ENCODE measurements at places on chromosomes 2 and 18. TPM values are rescaled to one million over a fixed set of nuclear protein-coding genes. Genes with fewer than 3 reads are reported as not detected.

The CXCR2 gene
- total RNA-seq = not detected

The TTN gene
- 0.80 TPM for total RNA-seq

The PAIP2B gene
- total RNA-seq = 2.3 TPM

The RUFY4 gene
- not detected for total RNA-seq

The REG3G gene
- total RNA-seq = not detected

The THAP4 gene
- total RNA-seq = 51.4 TPM

DNA sequence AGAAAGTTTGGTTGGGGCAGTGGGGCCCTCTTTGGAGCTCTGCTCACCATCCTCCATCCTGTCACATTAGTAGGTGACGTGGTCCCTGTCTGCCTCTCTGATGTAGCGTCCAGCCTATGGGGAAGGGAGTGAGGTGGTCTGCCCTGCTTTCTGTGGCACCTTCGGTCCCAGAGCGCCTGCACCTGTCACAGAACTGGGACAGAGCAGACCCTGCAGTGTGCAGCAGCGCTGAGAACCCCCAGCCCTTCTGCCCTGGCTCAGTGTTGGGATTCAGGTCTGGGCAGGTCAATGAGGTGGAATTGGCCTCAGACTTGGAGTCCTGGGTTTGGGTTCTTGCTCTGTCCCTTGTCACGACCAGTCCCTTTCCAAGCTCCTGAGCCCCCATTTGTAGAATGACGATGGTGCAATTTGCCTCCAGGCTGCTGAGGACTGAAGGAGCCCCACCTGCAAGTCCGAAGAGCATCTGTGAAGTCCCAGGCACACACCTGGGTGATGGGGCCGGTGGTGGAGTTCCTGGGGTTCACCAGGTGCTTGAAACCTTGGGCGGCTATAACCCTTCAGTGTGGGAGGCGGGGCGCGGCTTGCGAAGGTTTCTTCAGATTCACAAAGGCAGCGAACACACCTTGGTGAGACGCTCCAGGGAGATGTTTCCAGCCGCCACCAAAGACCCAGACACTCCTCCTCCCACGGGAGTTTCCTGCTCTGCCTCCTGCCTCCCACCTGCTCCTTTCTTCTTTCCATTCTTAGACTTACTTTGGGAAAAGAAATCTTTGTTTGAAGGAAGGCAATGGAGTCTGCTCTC, 265.4 kb upstream of the HDAC4 start:
- no peak overlapping the region for H3K4me3 ChIP-seq
- DNase-seq = no peak
- peaks cover 3% of the 10 kb centered on the region for H3K4me1 ChIP-seq
- H3K27ac ChIP-seq = no peak overlapping the region
- no peaks in the 10 kb centered on the region for H3K36me3 ChIP-seq

GRCh38 chr18:22921772-22922171, 11.4 kb upstream of the RBBP8 start:
- no peak overlapping the region for H3K4me3 ChIP-seq
- no peaks in the 10 kb centered on the region for H3K4me1 ChIP-seq
- DNase-seq = no peak
- no peak overlapping the region for H3K27ac ChIP-seq
- H3K36me3 ChIP-seq = no peaks in the 10 kb centered on the region
- H3K27me3 ChIP-seq = no peaks in the 10 kb centered on the region

DNA sequence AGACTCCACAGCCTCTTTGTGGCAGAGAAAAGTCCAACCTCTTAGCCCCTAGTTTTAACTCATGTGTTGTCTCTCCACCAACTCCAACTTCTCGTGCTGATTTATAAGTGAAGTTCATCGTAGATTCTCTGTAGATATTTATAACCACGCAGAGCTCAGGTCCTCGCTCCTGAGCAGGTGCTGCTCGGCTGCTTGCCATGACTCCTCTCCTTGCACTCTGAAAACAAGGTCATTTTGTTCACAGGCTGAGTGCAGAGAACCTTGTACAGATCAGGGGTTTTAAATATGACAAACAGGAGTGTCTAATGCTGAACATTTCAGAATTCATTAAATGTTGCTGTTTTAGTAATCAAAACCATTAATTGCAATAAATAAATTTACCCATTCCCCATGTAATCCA, 330.8 kb upstream of the GYPC start:
- DNase-seq = no peak
- H3K36me3 ChIP-seq = no peaks in the 10 kb centered on the region
- H3K4me1 ChIP-seq = no peaks in the 10 kb centered on the region
- no peaks in the 10 kb centered on the region for H3K27me3 ChIP-seq

DNA sequence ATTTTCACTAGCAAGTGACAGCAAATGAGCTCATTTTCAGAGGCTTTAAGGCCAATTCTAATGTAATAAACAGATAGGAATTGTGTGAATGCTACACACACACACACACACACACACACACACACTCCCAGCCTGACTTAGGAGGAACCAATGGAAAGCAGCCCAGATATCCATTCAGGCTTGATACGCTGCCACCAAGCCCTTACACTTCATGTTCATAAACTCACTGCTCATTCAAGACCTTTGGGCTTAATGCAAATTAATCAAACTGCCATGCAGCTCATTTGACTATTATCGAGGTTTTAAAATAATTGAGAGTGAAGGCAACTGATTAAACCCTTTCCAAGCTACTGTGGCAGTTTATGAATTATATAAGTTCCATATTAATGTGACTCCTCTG, 298.9 kb upstream of the NCKAP5 start:
- no peak overlapping the region for H3K27ac ChIP-seq
- H3K4me3 ChIP-seq = no peak overlapping the region
- DNase-seq = no peak

- no peaks in the 10 kb centered on the region for H3K4me1 ChIP-seq
- H3K27ac ChIP-seq = no peak overlapping the region
- no peaks in the 10 kb centered on the region for H3K27me3 ChIP-seq
- DNase-seq = no peak
- H3K36me3 ChIP-seq = no peaks in the 10 kb centered on the region
These were observed 44.0 kb downstream of the CPO start for GRCh38 chr2:206983161-206983859.

DNA sequence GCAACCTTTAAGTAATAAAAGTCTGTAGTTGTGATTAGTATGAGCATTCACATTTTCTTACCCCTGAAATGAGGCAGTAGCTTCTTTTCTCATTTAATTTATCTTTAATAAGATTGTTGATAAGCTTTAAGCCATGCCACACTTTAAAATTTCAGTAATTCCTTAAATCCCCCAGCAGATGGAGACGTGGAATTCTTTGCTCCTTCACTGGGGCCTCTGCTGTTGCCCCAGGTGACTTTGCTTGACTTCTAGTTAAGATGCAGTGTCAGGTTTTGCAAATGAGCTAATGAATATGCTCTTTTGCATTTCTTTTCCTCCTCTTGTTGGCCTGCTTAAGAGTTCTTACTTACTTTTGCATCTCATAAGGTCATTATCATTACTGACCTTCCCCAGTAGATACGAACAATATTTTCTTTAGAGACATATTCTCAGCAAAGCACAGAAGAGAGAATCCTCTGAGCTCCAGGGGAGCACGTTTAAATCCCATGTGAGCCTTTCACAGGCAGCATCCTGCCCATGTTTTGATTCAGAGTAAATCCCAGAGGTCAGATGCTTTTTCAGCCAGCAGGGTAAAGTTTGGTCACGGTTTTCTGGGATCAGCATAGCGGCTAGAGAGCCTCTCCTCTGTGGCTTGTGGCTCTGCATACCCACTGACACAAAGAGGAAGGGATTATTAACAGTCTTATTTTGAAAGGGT, 222.9 kb downstream of the PTPRM start:
- H3K27ac ChIP-seq = no peak overlapping the region
- no peaks in the 10 kb centered on the region for H3K27me3 ChIP-seq
- H3K4me3 ChIP-seq = no peak overlapping the region
- H3K4me1 ChIP-seq = no peaks in the 10 kb centered on the region
- no peaks in the 10 kb centered on the region for H3K36me3 ChIP-seq

DNA sequence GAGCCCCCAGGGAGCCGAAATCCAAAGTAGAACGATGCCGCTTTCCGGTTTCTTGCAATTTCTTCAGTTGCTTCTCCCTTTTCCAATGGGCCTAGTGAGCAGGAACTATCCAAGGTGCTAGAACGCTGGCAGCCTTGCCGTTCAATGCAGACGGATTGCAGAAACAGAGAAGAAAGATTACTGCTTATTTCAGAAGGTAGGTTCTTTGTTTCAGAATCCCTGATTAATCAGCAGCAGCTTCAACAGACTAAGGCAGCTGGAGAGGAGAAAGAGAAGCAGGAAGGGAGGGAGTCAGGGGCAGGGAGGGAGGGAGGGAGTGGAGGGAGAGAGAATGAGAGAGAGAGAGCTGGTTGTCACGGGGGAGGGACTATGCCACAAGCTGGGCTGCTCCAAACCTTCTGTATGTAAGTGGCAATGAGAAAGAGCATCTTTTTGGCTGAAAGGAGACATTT, 576 bp downstream of the NYAP2 start:
- no peaks in the 10 kb centered on the region for H3K4me1 ChIP-seq
- H3K27ac ChIP-seq = no peak overlapping the region
- DNase-seq = no peak
- H3K36me3 ChIP-seq = no peaks in the 10 kb centered on the region
- H3K27me3 ChIP-seq = peaks cover 3% of the 10 kb centered on the region
- H3K4me3 ChIP-seq = no peak overlapping the region

GRCh38 chr2:226495466-226496272, 304.0 kb downstream of the IRS1 start:
- no peak overlapping the region for H3K27ac ChIP-seq
- no peaks in the 10 kb centered on the region for H3K27me3 ChIP-seq
- DNase-seq = no peak
- H3K4me1 ChIP-seq = no peaks in the 10 kb centered on the region
- no peak overlapping the region for H3K4me3 ChIP-seq

GRCh38 chr18:49616618-49617328, 54.9 kb downstream of the LIPG start:
- H3K36me3 ChIP-seq = no peaks in the 10 kb centered on the region
- DNase-seq = no peak
- no peaks in the 10 kb centered on the region for H3K4me1 ChIP-seq
- no peak overlapping the region for H3K27ac ChIP-seq
- H3K4me3 ChIP-seq = no peak overlapping the region

DNA sequence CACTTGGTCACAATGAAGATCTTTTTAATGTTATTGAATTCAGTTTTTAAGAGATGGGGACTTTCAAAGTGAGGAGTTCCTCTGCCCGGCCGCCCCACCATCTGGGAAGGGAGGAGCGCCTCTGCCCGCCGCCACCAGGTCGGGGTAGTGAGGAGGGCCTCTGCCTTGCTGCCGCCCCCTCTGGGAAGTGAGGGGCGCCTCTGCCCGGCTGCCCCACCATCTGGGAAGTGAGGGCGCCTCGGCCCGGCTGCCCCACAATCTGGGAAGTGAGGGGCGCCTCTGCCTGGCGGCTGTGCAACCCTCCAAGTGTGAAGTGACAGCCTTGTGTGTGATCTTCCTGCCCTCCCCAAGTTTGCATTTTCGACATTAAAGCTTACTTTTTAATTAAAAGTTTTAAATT, 899.3 kb downstream of the TRIB2 start:
- no peak for DNase-seq
- no peak overlapping the region for H3K4me3 ChIP-seq
- no peaks in the 10 kb centered on the region for H3K4me1 ChIP-seq
- H3K27ac ChIP-seq = no peak overlapping the region
- H3K27me3 ChIP-seq = no peaks in the 10 kb centered on the region

GRCh38 chr2:10287761-10288160, 14.9 kb upstream of the HPCAL1 start:
- no peaks in the 10 kb centered on the region for H3K27me3 ChIP-seq
- DNase-seq = no peak
- no peak overlapping the region for H3K27ac ChIP-seq
- H3K4me1 ChIP-seq = no peaks in the 10 kb centered on the region

DNA sequence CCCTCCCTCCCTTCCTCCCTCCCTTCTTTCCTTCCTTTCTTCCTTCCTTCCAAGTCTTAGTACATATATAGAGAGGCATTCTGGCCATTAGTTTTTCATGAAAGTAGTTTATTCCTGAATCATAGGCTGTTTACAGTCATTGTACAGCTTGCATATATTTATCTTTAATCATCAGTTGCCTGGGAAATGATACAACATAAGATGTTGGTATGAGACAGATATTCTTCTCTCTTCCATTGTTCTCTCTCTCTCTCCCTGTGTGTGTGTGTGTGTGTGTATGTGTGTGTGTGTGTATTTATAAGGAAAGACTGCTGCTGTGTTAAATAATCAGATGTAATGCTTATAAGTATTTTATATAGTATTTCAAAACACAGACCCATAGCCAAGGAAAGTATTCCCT, 289.8 kb upstream of the UBE2E3 start:
- no peaks in the 10 kb centered on the region for H3K27me3 ChIP-seq
- no peaks in the 10 kb centered on the region for H3K36me3 ChIP-seq

GRCh38 chr2:59177748-59178147, 936.6 kb upstream of the FANCL start:
- H3K4me1 ChIP-seq = no peaks in the 10 kb centered on the region
- DNase-seq = no peak
- H3K4me3 ChIP-seq = no peak overlapping the region
- no peaks in the 10 kb centered on the region for H3K27me3 ChIP-seq

DNA sequence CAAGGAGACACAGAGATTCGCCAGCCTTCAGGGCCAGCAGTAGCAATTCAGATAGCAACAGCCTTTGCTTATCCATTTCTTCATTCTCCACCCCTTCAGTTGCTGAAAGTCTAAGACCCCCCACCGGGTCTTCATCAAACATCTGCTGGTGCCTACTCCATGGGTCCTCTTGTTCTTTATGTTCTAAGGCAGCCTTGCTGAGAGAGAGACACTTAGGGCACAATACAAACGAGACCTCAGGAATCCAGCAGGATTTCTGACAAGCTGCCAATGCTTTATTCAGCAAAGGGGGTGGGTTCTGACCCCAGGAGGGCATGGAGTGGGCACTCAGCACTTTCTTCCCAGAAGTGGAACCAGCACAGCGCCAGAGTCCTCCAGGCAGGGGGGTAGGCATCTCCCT, 36.2 kb upstream of the CNGA3 start:
- no peak for DNase-seq
- H3K4me1 ChIP-seq = no peaks in the 10 kb centered on the region
- H3K27me3 ChIP-seq = peaks cover 6% of the 10 kb centered on the region
- H3K4me3 ChIP-seq = no peak overlapping the region

GRCh38 chr2:720842-721241, 43.6 kb upstream of the TMEM18 start:
- H3K27ac ChIP-seq = no peak overlapping the region
- H3K36me3 ChIP-seq = no peaks in the 10 kb centered on the region

DNA sequence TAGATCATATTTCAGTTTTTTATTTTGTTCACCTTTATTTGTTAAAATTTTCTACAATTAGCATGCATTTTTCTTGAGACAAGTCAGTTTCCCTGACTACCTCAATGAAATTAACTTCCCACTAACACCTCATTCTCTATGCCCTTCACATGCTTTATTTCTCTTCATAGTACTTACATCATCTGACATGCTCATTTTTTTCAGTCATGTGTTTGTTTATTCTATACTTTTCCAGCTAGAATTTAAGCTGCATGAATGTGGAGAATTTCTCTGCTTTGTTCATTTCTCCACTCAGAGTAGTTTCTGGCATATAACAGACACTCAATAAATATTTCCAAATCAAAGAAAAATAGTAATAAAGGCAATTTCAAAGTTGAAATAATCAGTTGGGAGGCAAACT, 78.9 kb upstream of the SCN7A start:
- no peaks in the 10 kb centered on the region for H3K36me3 ChIP-seq
- no peak overlapping the region for H3K4me3 ChIP-seq
- DNase-seq = no peak
- no peak overlapping the region for H3K27ac ChIP-seq
- H3K4me1 ChIP-seq = no peaks in the 10 kb centered on the region

Data from CD8-positive, alpha-beta memory T cell (primary cell).